Activated T-cell treated with anti-CD3 and anti-CD28 coated beads for 4 hours (primary cell): ENCODE measurements at places on chromosomes 2 and 18.

DNA sequence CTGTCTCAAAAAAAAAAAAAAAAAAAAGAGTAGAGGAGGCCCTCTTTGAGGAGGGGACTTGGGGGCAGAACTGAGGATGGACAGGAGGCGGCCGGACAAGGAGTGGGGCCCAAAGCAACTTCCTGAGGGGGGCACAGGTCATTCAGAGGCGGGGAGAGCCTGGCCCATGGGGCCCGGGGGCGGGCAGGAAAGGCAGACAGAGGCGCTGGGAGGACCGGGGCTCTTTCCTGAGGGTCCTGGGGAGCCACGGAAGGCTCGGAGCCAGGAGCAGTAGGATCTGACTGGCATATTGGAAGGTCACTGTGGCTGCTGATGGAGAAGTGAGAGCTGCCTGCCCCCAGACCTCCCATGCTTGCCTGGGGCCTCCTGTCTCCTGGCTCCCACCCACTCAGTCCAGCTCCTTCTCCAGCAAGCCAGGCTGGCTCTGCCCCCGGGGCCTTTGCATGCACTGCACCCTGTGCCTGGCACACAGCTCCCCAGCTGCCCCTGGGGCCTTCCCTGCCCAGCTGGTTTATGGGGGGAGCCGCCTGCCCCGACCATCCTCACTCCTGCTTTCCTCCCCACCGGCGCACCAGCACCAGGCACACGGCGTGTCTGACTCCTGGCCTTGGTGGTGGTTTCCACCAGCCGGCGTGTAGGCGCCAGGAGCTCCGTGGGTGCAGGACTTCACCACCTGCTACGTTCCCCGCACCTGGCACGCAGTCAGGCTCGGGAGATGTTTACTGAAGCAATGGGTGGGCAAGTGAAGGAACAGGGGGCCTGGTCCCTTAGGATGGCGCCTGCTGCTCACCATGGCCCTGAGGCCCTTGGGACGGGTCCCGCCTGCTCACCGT is 5.6 kb downstream of the ESPNL start:
- DNase-seq = no peak

DNA sequence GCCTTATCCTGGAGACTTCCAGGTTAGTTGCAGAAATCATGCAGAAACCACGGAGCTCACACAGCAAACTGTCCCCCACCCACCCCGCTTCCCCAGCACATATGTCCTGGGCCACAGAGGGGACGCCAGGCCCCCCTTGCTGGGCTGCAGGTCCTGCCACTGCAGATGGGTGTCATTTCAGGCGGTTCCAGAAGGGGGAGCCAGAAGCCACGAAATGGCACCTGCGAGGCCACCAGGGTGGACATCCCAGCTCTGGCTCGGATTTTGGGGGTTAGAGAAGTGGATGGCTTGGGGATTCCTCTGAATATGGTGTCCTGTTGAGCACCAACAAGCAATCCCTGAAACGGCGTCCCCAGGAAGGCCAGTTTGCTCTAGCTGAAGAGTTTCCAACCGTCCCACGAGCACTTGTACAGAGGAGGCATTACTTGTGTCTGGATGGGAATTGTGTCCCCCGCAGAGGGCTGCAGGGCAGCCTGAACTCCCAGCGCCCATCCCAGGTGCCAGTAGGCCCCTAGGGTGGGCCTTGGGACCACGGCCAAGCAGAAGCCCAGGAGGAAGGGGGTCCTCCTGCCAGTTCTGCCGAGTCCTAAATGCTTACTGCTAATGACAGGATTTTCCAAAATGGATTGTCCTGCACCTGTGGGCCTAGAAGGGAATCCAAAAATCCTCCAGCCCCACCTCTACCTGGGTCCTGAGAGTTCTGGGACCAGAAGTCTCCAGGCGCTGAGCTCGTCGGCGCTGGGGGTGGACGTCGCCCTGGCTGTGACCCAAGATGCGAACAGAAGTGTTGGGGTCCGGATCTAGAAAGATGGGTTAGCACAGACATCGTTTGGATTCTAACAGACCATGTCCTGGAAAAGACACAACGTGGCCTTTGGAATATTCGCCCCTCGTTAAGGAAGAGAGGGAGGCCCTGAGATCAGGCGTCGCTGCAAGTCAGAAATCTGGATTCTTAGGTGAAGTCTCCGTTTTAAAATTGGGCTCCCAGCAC is 14.6 kb upstream of the NFATC1 start:
- peak; percentile 70 for DNase-seq

GRCh38 chr2:170770606-170771420 is 635 bp downstream of the ERICH2 start:
- peak; percentile 42 for DNase-seq

DNA sequence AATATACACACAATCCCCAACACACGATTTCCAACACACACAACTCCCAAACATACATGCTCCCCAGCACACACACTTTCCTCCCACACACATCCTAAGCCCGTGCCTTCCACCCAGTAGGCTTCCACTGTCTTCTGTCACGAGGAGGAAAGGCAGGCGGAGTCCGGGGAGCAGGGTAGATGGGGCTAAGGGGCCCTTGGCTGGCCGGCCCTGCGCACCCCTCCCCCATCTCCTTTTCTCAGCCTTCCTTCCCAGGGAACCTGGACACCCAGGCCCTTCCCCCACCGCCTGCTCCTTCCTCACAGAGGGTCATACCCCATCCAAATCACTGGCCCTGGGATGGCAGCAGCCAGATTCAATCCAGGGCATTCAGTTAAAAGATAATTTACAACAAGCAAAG is 3.4 kb upstream of the PDCD1 start:
- no peak for DNase-seq

- DNase-seq = no peak
Observed at GRCh38 chr2:227163485-227163997, 464 bp downstream of the COL4A4 start.

GRCh38 chr2:25532521-25532920 is 140.9 kb downstream of the DTNB start:
- DNase-seq = no peak

- DNase-seq = no peak
Observed at GRCh38 chr18:59015531-59016152, 124.0 kb upstream of the SEC11C start.

- DNase-seq = no peak
Observed at GRCh38 chr2:27690052-27690451, 26.4 kb downstream of the SLC4A1AP start.

DNA sequence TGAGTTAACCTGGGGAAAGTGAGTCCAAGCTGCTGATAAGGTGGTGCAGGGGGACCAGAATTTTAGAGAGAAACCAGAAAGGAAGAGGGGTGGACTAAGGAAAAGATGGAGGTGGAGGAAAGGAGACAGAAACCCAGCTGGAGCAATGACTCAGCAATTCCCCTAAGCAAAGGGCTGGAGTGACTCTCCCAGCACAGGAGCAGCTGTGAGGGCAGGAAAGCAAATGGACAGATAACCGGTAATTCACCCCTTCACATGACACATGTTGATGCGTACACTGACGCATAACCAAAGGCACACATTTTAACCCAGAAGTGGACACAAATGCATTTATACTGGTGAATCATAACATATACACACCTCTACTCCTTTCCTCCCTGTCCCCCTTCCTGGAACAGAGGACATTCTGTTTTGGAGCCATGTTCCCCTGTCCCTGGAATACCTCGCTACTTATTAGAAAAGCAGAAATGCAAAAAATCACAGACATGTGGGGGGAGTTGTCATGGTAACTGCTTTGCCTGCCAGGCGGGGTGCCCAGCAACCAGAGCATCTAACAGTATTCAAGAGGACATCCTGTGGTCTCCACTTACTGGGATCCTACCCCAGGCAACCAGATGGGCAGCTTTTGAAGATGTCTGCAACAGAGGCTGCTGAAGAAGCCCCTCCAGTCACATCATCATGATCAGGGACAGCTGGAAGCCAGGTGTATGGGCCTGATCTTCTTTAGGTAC is 4.7 kb downstream of the CDK5R2 start:
- no peak for DNase-seq
